ENCODE measurements at places on chromosomes 6 and 20. TPM values are rescaled to one million over a fixed set of nuclear protein-coding genes. Genes with fewer than 3 reads are reported as not detected.
A peak's percentile ranks its signal among the peaks of the same experiment; 100 is the strongest.

DNA sequence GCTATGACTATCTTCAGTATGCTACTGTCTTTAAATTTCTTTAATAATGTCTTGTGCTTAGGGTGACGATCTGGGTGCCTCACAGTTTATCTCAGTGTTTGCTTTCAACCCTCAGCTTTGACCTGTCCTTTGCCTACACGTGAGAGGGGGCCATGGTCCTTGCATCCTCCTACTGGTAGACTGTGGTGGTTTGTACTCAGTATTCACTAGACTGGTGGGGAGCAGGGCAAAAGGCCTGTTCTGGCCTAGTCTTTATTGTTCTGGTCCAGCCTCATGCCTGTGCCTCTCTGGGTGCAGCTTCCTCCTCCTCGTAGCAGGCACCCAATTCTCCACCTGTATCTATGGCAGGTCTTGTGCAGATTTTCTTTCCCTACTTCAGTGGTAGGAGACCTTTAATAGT is 354.9 kb downstream of the CD109 start:
- no peaks in the 10 kb centered on the region for H3K36me3 ChIP-seq
- H3K27ac ChIP-seq, result no peak overlapping the region
- H3K27me3 ChIP-seq, result no peaks in the 10 kb centered on the region
- no peaks in the 10 kb centered on the region for H3K4me1 ChIP-seq
- no peak for DNase-seq

- H3K27ac ChIP-seq, result no peak overlapping the region
- DNase-seq, result no peak
- H3K4me3 ChIP-seq, result no peak overlapping the region
- H3K27me3 ChIP-seq, result no peaks in the 10 kb centered on the region
- no peaks in the 10 kb centered on the region for H3K4me1 ChIP-seq
These were observed 146.9 kb downstream of the MACROD2 start for GRCh38 chr20:14142171-14142570.

DNA sequence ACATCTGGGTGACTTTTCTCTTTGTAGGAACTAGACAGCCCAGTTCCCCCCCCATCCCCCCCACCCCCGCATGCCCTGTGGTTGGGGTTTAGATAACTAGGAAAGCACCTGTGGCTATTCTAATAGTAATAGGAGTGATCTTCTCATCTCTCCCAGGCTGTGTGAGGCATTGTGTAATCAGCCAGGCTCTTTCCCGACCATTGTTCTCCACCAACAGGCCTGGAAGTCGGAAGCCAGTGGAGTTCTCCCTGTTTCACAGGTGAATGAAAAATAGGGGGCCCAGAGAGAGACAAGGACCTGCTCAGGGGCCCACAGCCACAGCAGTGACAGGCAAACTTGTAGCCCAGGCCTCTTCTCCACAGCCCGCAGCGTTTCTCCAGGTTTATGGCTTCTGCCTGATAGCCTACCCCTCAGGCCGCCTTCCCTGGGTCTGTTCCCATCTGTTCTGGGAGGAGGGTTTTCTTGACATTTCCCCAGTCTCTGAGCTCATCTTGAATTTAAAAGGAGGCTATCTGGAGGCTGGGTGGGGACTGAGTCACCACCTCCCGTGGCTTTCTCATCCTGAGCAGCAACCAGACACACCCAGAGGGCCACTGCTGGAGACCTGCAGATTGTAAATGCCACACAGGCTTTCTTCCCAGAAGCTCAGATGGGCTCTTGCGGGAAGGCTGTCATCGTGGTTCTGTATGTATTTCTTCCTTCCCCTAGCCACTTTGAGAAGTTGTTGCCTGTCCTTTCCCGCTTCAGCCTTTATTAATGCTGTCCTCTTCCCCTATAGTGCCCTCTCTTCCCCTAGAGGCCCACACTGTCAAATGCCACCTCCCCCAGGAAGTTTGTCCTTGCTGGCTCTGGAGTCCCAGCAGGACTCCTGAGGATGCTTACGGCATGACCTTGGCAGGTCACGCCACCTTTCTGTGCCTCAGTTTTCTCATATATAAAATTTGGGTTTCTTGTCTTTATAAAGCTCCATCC is 75.9 kb upstream of the MYL9 start:
- H3K4me1 ChIP-seq, result peaks cover 38% of the 10 kb centered on the region
- peak; percentile 58 for DNase-seq
- H3K4me3 ChIP-seq, result no peak overlapping the region
- no peak overlapping the region for H3K27ac ChIP-seq

GRCh38 chr6:1390946-1391799 is 1.8 kb downstream of the FOXF2 start:
- DNase-seq, result no peak
- H3K36me3 ChIP-seq, result no peaks in the 10 kb centered on the region
- no peak overlapping the region for H3K27ac ChIP-seq
- peaks cover 90% of the 10 kb centered on the region for H3K27me3 ChIP-seq
- no peak overlapping the region for H3K4me3 ChIP-seq
- peaks cover 20% of the 10 kb centered on the region for H3K4me1 ChIP-seq

GRCh38 chr6:35600659-35601125 is 88.0 kb upstream of the TULP1 start:
- H3K27me3 ChIP-seq, result no peaks in the 10 kb centered on the region
- H3K4me1 ChIP-seq, result peaks cover 50% of the 10 kb centered on the region
- peak overlapping the region; percentile 91 for H3K27ac ChIP-seq
- no peak for DNase-seq
- H3K4me3 ChIP-seq, result peak overlapping the region; percentile 58

DNA sequence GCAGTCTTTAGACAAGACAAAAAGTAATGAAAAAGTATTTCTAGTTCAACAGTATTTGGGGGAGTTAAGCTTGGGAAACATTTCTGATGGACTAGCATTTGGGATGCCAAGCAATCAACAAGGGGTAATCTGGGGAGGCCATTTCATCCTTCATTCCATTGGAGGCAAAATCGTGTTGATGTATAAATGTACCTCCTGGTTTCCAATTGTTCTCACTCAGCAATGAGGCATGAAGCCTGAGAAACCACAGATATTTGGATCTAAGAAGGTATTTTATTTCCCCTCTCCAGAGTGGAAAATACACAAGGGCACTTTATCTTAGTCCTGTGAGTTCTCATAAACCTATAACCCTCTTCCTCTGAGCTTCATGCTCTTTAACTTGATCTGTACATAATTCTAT is 68.2 kb downstream of the TBX18 start:
- H3K36me3 ChIP-seq, result no peaks in the 10 kb centered on the region
- H3K27ac ChIP-seq, result no peak overlapping the region
- H3K4me3 ChIP-seq, result no peak overlapping the region
- DNase-seq, result no peak
- H3K4me1 ChIP-seq, result no peaks in the 10 kb centered on the region
- no peaks in the 10 kb centered on the region for H3K27me3 ChIP-seq

DNA sequence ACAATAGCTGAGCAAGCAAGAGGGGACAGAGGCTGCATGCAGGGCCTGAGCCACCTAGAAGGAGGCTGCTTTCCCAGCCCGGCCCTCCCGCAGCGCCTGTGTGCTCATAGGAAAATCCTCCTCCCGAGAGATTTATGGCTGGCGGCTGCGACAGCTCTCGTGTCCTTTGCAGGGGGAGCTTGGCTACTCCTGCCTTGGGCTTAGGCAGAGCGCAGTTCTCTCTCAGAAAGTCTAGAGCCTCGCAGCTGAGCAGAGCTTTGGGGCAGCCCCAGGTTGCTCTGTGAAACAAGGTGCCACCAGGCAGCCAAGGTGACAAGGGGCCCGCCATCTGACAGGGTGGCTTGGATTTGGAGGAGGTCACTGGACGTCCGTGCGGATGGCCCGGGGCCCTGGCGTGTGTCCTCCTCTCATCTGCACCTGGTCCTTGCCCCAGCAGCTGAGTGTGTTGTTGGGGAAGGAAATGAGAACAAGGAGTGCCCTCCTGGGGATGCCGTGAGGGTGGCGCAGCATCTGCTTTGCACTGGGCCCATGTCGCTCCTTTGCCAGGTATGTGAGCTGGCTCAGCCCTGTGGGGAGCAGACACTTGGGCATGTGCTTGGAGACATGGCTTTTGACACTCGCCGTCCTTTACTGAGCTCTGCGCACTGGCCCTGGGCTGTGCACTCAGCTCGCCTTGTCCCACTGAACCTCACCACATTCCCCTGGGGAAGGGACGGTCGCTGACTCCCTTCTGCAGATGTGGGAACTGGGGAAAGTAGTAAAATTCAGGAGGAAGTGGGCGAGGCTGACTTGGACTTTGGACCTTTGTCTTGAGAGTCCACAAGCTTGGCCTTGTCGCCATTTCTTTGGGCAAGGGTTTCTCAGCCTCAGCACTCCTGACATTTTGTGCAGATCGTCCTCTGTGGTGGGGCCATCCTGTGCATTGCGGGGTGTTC is 41.9 kb downstream of the EDN3 start:
- H3K4me1 ChIP-seq, result peaks cover 4% of the 10 kb centered on the region
- H3K36me3 ChIP-seq, result no peaks in the 10 kb centered on the region
- DNase-seq, result no peak
- no peaks in the 10 kb centered on the region for H3K27me3 ChIP-seq
- H3K27ac ChIP-seq, result no peak overlapping the region
- no peak overlapping the region for H3K4me3 ChIP-seq

GRCh38 chr6:130204322-130204721 is 18.4 kb downstream of the SAMD3 start:
- H3K36me3 ChIP-seq, result no peaks in the 10 kb centered on the region
- no peak for DNase-seq
- H3K27me3 ChIP-seq, result no peaks in the 10 kb centered on the region
- no peak overlapping the region for H3K27ac ChIP-seq
- no peaks in the 10 kb centered on the region for H3K4me1 ChIP-seq
- no peak overlapping the region for H3K4me3 ChIP-seq

DNA sequence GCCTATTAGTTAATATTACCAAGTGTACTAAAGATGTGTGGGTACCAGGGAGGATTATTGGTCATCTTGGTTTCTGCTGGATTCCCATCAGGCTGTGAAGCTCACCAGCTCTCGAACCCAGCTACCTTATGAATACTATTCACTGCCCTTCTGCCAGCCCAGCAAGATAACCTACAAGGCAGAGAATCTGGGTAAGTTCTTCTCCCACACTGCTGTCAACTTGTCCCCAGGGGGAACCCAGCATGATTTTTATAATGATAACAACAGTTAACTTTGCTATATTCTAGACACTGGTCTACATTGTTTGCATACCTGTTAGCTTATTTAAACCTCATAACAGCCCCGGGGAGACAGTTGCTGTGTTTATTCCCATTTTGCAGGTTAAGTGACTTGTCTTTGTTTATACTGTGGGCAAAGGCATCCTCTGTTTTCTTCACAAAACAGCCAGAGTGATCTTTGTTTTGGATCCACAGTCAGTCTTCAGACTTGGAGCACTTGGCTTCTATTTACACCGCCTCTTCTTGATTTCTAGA is 26.5 kb downstream of the TM9SF4 start:
- no peaks in the 10 kb centered on the region for H3K27me3 ChIP-seq
- H3K27ac ChIP-seq, result no peak overlapping the region
- H3K4me1 ChIP-seq, result no peaks in the 10 kb centered on the region
- H3K36me3 ChIP-seq, result peaks cover 100% of the 10 kb centered on the region

DDR1 gene
- polyA plus RNA-seq, result 1.0 TPM

CLPSL2 gene
- polyA plus RNA-seq, result not detected

TRIM31 gene
- polyA plus RNA-seq, result not detected

CFAP61 gene
- polyA plus RNA-seq, result not detected

GABRR1 gene
- not detected for polyA plus RNA-seq

OXT gene
- not detected for polyA plus RNA-seq

SLC17A3 gene
- not detected for polyA plus RNA-seq

Measured in CD14-positive monocyte (primary cell).